GM04504 (cell line): ENCODE measurements at places on chromosomes 13 and 19.

- DNase-seq: no peak
Measured at GRCh38 chr19:32669310-32669709, 5.7 kb downstream of the ANKRD27 start.

DNA sequence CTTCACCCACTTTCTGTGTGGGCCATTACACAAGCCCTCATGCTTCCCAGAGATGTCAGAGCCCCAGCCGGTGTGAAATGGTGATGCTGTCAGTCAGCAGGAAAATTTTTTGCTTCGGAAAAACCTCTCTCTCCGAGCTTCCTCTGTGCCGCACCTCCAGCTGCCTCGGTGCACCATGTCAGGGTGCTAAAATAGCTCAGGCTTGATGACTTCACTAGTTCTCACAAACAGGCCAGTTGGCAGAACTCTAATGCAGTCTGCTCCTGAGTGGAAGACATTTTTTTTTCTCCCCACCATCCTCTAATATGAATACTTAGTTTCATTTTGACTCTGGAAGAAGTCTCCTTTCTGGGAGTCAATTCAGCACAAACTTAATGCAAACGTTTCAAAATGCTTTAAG is 71.3 kb downstream of the KLF12 start:
- no peak for DNase-seq

DNA sequence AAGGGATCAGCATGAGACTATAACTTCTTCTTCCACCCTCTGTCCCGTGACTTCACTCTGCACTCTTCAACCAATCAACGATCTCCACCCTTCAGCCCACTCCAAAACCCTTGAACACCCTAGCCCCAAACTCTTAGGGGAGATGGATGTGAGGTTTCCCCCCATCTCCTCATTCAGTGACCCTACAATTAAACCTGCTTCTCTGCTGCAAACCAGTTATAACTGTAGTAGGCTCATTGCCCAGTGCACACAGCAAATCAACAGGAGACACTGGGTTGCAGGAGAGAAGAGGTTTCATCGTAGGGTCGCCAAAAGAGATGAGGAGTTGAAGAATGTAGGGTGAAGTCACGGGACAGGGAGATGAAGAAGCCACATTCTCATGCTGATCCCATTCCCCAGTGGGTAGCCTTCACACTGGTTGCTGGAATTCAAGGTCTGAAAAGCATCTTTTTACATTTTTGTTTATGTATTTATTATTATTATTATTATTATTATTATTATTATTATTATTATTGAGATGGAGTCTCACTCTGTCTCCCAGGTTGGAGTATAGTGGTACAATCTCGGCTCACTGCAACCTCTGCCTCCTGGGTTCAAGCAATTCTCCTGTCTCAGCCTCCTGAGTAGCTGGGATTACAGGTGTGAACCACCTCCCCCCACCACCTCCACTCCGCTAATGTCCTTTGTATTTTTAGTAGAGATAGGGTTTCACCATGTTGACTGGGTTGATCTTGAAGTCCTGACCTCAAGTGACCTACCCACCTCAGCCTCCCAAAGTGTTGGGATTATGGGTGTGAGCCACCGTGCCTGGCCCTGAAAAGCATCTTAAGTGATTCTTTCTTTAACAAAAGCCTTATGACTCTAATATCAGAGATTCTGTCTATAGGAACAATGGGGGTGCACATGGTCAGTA is 5.8 kb upstream of the CYP2S1 start:
- DNase-seq: no peak

DNA sequence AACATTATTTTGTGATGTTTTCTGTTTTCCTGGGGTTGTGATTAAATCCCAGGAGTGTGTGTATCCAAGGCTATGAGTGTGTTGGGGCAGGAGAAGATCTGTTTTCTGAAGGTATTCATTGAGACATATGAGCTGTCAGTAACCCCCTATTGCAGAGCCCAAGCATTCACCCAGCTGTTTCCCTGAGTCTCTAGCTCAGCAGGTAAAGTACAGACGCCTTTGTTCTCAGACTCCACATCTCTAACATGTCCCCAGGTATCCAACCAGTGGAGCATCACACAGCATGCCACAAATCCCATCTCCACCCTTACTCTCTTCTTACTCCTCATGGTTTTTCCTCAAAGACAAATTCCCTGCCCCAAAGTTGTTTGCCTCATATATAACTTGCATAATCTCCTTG is 213.6 kb downstream of the PCDH20 start:
- no peak for DNase-seq

DNA sequence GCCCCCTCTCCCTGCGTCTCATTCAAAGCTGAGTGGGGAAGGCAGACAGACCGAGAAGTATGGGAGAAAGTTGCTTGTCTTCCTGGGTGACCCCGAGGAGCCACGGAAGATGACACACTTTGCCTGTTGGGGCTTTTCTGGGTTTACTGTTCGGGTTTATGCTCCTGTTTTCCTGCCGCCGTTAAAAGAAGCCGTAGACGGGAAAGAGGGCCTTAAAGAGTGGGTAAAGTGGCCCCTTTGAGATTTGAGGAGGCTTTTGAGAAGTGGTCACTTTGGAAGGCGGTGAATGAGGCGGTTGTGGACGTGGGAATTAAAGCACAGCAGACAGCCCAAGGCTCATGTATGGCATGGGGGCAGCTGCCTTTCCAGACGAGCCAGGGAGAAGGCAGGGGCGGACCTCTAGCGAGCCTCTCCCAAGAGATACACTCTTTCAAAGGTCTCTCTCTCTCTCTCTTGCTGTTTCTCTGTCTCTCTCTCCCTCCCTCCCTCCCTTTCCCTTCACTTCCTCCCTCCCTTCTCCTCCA is 493 bp upstream of the LHFPL6 start:
- DNase-seq: no peak

- DNase-seq: no peak
Measured at GRCh38 chr13:21616880-21617279, 12.9 kb upstream of the MICU2 start.

- no peak for DNase-seq
Measured at GRCh38 chr19:33329060-33329459, 26.7 kb upstream of the CEBPA start.

DNA sequence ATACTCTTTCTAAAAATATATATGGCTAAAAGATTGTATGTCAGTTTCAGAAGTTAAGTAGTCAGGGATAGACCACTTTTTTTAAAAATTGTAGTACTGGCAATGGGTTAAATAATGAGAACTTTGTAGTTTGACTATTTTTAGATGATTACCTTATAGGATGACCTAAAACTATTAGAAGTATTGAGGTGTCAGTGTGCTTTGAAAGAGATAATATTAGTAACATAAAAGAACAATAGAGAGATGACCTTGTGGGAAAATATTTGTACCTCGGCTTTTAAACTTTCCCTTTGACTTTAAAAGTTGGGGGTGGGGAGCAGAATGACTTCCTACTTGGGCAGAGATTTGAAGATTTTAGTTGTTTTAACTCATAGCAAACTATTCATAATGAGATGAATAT is 48.3 kb downstream of the SLAIN1 start:
- DNase-seq: no peak

DNA sequence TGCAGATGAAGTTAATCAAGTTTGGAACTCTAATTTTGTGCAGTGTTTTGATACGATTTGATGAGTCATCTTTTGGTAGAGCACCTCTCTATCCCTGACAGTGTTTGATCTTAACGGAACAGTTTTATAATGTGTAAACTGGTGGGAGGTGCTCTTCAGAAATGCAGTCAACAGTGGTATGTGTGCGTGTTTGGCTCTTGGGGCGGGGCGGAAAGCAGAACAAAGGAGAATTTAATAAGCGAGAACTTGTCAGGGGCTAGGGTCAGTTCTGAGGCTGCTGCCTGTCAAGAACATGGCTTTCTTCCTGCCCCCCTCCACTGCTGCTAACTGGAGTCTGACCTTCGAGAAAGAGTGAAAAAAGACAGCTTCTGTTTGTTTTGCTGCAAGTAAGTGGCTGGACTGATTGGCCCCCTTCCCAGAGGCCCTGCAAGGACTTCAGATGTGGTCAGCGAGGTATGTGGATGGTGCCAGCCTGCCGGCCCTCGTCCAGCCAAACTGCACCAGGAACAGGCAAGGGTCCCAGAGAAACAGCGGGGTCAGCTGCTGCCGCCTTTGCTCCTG is 40.8 kb downstream of the BBC3 start:
- DNase-seq: peak; percentile 38
